ENCODE measurements at places on chromosomes 5 and 9. TPM values are rescaled to one million over a fixed set of nuclear protein-coding genes. Genes with fewer than 3 reads are reported as not detected.

DNA sequence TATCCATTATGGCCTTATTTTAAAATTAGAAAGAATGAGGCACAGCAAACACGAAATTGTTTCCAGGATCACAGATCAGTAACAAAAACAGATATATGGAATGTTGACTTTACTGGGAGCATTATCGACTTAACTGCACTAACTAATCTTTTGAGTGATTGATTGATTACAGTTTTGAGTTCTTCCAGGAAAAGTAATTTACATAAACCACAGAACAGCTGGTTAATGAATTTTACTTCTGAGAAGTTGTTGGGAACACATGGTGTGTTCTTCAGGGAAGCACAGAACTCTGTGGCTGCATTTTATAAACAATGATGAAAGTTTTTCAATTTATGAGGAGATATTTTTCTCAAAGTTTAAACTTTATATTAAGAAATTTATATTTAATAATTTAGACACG, 802.4 kb upstream of the ACO1 start:
- H3K27ac ChIP-seq = peak overlapping the region; percentile 41
- no peaks in the 10 kb centered on the region for H3K27me3 ChIP-seq
- no peak overlapping the region for H3K4me3 ChIP-seq
- H3K4me1 ChIP-seq = peaks cover 49% of the 10 kb centered on the region
- H3K36me3 ChIP-seq = peaks cover 2% of the 10 kb centered on the region

- no peak overlapping the region for H3K27ac ChIP-seq
- no peaks in the 10 kb centered on the region for H3K36me3 ChIP-seq
- peaks cover 6% of the 10 kb centered on the region for H3K4me1 ChIP-seq
- peaks cover 3% of the 10 kb centered on the region for H3K27me3 ChIP-seq
- DNase-seq = no peak
These were observed 445.3 kb downstream of the NTRK2 start for GRCh38 chr9:85114799-85115198.

The PCA3 gene
- total RNA-seq = 0.31 TPM

The NAIP gene
- total RNA-seq = 39.4 TPM

The HMGCR gene
- total RNA-seq = 172 TPM

DNA sequence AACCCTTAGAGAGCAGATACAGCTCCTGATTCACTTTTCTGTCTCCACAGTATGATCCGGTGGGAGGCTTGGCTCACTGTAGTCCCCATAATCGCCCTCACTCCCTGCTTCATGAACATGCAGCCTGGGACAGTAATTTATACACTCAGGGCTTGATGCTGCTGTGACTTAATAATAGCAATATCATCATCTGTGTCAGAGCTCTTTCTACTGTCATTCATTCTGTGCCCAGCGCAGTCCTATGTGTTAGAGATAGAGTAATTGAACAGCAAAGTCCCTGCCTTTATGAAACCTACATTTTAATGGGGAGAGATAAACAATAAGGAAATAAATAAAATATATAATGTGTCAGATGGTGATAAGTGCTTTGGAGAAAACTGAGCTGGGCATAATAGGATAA, 2.8 kb upstream of the HEMGN start:
- H3K4me3 ChIP-seq = no peak overlapping the region
- peaks cover 54% of the 10 kb centered on the region for H3K27me3 ChIP-seq
- H3K36me3 ChIP-seq = no peaks in the 10 kb centered on the region
- DNase-seq = no peak
- H3K27ac ChIP-seq = no peak overlapping the region

- H3K27me3 ChIP-seq = peaks cover 21% of the 10 kb centered on the region
- no peaks in the 10 kb centered on the region for H3K36me3 ChIP-seq
- no peak overlapping the region for H3K27ac ChIP-seq
These were observed 66.2 kb upstream of the ZNF462 start for GRCh38 chr9:106796771-106797170.

The SLC25A48 gene
- total RNA-seq = 0.34 TPM

- H3K4me3 ChIP-seq = no peak overlapping the region
- no peak for DNase-seq
- peaks cover 21% of the 10 kb centered on the region for H3K27me3 ChIP-seq
- peak overlapping the region; percentile 29 for H3K27ac ChIP-seq
These were observed 139.7 kb upstream of the PITX1 start for GRCh38 chr5:135173662-135174290.

The IL31RA gene
- total RNA-seq = not detected

The CYLC2 gene
- total RNA-seq = not detected

GRCh38 chr5:180830253-180831138, 27.9 kb upstream of the MGAT1 start:
- H3K27ac ChIP-seq = peak overlapping the region; percentile 99
- H3K4me1 ChIP-seq = peaks cover 16% of the 10 kb centered on the region
- peaks cover 24% of the 10 kb centered on the region for H3K36me3 ChIP-seq
- DNase-seq = no peak
